ENCODE measurements at places on chromosomes 16 and 17.

DNA sequence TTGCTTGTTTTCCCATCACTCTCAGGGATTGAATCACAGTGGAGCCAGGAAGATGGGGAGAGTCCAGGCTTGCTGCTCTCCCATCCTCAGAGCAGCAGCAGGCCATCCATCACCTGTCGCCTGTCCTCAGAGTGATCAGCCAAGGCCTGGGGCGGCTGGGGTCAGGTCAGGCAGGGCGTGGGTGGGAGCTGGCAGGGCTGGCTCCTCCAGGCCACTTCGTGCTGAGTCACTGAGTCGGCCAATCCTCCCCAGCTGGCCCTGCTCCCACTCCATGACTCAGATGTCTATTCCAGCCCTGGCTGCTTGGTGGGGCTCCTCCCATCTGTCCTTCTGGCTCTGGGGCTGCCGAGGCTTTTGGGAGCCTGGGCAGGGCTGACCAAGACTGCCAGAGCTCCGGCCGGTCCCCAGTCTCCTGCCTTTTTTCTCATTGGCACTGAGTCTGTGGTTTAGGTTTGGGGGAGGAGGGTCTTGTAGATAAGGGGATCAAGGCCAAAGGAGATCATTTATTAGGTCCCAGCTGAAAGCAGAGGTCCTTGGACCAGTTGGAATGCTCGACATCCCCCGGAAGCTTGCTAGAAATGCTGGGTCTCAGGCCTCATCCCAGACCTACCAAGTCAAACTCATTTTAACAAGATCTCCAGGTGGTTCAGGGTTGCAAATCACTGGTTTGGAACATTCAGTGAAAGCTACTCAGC lies 72.7 kb downstream of the ABCC1 start:
- DNase-seq: no peak

GRCh38 chr17:30344283-30345088 lies 10.6 kb upstream of the TMIGD1 start:
- DNase-seq: no peak

DNA sequence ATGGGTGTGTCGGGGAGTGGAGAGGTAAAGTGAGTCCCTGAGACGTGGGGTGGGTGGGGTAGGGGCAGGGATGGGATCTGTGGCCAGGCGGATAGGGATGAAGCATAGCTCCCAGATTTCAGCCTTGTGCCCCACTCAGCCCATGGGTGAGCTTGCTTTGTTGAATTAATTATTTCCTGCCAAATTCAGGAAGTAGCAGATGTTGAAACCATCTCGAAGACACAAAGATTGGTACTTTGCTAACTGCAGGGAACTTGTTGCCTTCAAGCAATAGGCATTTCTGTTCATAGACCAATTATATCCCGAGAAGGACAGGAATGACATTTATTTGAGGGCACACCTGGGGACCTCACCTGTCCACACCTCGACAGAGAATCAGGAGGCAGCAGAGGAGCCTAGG lies 11.0 kb upstream of the C16orf74 start:
- DNase-seq: no peak

GRCh38 chr16:3182608-3183444 lies 5.2 kb upstream of the OR1F1 start:
- no peak for DNase-seq

DNA sequence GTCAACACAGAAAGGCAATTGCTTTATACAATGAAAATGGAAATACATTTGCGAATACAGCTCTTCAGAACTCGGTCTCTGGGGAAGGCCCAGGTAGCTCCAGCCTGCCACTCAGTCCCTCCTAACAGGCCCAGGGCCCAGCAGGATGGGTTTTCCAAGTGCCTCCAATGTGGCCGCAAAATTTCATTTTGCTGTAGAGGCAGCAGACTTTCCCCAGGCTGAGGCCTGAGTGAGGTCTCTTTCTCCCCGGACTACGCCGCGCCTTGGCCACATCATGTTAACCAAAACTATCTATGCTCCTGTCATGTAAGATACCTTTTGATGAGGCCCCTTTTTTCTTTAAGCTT lies 606.0 kb upstream of the SALL1 start:
- DNase-seq: no peak

- no peak for DNase-seq
Observed at GRCh38 chr16:9706217-9706836, 475.9 kb downstream of the GRIN2A start.

- no peak for DNase-seq
Observed at GRCh38 chr17:44374306-44375195, 10.9 kb upstream of the FAM171A2 start.

DNA sequence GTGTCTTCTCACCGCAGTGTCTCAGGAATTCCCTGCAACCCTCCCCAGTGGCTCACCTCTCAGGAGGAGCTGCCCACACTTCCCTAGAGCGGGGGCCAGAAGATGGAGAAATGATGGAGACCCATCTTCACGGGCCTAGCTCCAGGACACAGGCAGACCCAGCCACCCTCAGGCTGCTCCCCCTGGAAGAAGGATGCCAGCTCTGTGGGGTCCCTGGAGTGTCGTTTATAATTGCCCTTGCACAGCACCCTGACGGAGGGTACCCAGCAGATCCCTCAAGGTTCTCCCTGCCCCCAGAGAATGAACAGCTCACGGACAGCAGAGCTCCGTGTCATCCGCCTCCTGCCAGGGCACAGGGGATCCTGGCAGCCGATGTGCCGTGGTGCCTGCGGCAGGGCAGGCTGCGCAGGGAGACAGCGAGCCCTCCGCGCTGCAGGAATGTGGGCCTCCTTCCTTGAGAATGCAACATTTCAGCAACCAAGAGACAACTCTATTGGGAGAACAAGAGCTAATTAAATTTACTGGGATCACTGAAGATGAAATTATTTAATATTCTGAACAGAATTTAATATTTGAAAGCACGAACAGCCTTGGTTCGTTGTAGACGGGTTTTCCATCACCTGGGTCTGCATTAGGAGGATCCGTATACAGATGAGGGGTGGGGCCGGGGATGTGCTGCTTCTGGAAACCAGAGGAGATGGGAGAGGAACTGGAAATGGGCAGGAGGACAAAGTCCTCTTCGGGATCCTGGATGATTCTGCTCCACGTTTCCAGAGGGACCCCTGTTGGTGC lies 21.0 kb upstream of the RBFOX3 start:
- DNase-seq: no peak

GRCh38 chr17:50203604-50204345 lies 2.3 kb upstream of the COL1A1 start:
- DNase-seq: no peak

DNA sequence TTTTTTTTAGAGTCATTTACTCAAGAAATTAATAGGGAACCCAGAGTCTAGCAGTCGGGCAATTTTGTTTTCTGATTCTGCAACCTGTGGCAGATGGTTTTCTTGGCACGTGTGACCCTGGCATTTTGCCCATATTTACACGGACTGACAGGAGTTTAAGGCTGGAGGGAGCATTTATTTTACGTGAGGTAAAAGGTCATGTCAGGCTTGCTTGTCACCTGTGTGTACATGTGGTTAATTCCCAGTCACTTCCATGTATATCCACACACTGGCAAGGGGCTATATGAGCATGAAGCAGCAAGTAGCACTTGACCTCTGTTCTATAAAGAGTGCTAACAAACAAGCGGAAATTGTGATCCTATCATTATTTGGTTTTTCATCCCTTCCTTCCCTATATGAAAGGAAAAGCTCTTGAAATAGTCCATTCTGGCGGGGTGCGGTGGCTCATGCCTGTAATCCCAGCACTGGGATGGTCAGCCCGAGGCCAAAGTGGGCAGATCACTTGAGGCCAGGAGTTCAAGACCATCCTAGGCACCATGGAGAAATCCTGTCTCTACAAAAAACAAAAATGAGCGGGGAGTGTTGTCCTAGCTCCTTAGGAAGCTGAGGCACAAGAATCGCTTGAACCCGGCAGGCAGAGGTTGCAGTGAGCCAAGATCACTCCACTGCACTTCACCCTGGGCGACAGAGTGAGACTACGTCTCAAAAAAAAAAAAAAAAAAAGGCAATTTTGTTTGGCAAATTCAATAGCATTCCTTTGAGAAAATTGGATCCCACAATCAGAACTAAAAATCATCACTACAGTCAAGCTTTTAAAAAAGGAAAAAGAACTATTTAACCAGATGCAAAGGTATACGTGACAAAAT lies 2.1 kb downstream of the SPAG9 start:
- DNase-seq: no peak

Data from stimulated activated CD4-positive, alpha-beta T cell treated with anti-CD3 and anti-CD28 coated beads, TNF-alpha, amount 100 ng/mL, for 4 hours (primary cell).